ENCODE measurements at places on chromosomes 2 and 18.
A peak's percentile ranks its signal among the peaks of the same experiment; 100 is the strongest.

GRCh38 chr2:36871068-36871707 is 95.1 kb downstream of the STRN start:
- no peak for DNase-seq

GRCh38 chr2:33317369-33318007 is 159.0 kb upstream of the RASGRP3 start:
- peak; percentile 15 for DNase-seq

- peak; percentile 18 for DNase-seq
Measured at GRCh38 chr2:146579147-146579930, 1265.5 kb upstream of the ACVR2A start.

DNA sequence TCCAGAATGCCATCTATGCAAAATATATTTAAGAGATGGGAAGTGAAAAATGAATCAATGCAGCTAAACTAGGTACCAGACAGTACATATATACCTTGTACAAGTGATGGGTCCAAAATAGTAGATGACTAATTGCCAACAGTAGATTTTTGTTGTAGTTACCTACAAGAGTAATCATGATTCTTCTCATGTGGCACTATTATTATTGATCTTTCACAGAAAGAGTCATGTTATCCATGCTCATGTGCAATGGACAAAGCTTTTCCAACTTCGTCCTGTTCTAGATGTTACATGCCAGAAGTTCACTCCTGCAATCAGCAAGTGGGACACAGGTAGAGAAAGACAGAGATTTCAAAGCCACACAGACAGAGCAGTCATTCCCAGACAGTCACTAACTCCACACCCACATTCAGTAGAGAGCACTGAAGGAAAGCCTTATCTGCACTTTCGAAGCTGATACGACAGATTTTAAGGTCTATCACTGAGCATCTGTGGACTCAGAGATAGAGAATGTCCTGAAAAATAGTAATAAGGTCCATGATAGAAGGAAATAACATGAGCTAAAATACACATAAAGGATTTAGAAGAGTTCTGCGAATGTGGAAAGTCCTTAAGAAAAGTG is 101.6 kb upstream of the ITPRID2 start:
- DNase-seq: no peak

- DNase-seq: no peak
Measured at GRCh38 chr2:74031221-74031620, 46.5 kb downstream of the TET3 start.

DNA sequence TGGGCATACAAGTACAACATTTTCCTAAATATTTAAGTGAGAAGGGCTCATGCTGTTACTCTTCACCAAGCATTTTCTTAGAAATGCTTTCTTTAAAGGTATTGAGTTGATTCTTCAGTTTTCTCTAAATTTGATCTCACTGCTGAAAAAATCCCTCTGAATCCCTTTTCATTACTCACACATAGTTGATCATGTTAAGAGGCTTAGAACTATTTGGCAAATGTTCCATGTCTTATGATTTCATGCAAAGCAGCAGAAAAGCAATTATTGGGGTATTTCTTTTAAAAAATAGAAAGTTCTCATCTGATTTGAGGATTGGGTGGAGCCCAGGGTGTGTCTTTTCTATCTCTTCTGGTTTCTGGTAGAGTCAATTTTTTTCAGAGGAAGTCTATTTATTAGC is 1079.8 kb upstream of the ZEB2 start:
- no peak for DNase-seq

GRCh38 chr2:53575721-53576124 is 191.9 kb upstream of the CHAC2 start:
- no peak for DNase-seq

- no peak for DNase-seq
Measured at GRCh38 chr18:66632756-66633155, 28.9 kb upstream of the CDH19 start.

DNA sequence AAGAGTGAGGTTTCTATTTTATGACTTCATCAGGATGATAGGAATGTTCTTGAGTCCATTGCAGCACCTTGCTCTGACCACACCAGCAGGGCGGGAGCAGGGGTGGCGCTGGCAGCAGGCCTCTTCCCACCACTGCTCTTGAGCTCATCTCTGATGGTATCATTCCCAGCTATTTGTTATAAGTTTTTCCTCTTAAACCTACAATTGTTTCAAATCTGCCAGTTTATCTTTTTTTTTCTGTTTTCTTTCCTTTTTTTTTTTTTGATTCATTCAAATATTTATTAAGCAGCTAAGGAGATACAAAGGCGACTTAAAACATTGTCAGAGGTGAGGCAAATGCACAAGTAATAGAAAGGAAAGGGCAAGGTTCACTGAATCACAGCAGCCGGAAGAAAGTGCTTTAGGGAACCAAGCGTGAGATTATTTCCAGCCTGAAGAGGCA is 28.7 kb downstream of the NIFK start:
- no peak for DNase-seq

GRCh38 chr2:164066095-164066494 is 330.3 kb upstream of the FIGN start:
- peak; percentile 7 for DNase-seq

GRCh38 chr18:53380063-53380639 is 844.3 kb downstream of the MBD2 start:
- DNase-seq: peak; percentile 75

- no peak for DNase-seq
Measured at GRCh38 chr2:45729753-45730512, 78.5 kb downstream of the PRKCE start.

DNA sequence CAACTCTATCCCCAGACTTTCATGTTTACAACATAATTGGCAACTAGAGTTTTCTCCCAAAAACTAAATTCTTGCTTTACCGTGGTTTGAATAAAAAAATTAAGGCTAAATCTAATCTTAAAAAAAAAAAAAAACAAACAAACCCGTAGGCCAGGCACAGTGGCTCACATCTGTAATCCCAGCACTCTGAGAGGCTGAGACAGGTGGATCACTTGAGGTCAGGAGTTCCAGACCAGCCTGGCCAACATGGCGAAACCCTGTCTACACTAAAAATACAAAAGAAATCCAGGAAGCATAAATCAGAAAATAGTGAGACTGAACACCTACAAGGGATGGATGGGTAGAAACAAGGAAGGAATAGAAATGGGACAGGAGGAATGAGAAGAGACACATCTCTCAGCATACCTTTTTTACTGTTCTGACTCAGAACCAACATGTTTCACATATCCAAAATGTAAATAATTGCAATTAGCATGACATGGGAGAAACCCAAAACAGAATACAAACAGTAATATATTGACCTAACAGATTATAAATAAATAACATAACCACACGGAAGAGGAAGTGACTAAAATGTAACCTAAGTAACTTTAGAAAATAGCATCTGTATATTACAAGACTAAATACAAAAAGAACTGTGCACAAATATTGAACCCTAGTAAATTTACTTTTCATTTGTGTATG is 17.5 kb downstream of the MGAT4A start:
- no peak for DNase-seq

GRCh38 chr2:227397562-227397961 is 9.8 kb upstream of the SCYGR1 start:
- no peak for DNase-seq

DNA sequence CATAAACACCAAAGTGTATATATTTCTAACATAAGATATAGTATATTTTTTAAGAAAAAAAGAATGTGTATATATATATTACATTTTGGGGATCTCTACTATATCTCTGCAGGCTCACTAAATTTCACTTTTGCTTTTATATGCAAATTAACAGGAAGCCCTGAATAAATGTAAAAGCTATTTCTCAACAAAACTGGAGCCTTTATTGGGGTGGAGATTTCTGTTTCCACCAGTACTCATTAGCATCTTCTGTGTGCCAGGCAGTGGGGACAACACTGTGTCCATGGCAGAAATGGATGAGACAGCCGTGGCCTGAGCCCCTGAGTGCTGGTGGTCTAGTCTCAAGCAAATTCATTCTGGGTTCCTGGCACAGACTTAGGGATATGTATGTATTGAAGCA is 41.3 kb downstream of the C18orf63 start:
- DNase-seq: no peak

GRCh38 chr2:238669046-238669445 is 178.8 kb upstream of the TWIST2 start:
- DNase-seq: no peak

DNA sequence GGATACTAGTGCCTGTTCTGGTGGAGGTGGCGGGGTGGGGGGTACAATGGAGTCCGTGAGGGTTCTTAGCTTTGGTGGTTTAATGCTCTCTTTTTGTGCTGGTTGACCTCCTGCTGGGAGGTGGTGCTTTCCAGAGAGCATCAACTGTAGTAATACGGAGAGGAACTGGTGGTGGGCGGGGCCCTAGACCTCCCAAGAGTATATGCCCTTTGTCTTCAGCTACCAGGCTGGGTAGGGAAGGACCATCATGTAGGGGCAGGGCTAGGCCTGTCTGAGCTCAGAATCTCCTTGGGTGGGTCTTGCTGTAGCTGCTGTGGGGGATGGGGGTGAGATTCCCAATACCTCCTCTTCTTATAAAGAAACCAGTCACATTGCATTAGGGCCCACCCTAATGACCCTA is 27.1 kb downstream of the CAMKMT start:
- no peak for DNase-seq

GRCh38 chr2:10283106-10284062 is 19.3 kb upstream of the HPCAL1 start:
- DNase-seq: no peak

GRCh38 chr18:59697236-59697932 is at the start of gene CCBE1:
Gene CCBE1 (minus strand): TSS chr18:59697423.
- DNase-seq: peak; percentile 72

DNA sequence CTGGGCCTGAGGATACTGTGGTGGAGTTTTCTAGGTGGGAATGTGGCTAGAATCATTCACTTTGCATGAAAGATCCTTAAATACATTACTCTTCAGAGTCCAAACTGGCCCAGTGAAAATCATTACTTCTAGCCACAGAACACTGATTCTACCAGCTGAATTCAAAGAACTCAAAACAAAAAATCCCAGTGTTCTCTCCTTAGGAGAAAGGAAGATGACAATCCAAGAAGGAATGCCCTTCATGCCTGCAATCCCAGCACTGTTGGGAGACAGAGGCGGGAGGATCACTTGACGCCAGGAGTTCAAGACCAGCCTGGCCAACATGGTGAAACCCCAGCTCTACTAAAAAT is 35.2 kb downstream of the FAM228A start:
- no peak for DNase-seq

GRCh38 chr2:180227461-180227860 is 220.4 kb upstream of the CWC22 start:
- no peak for DNase-seq

DNA sequence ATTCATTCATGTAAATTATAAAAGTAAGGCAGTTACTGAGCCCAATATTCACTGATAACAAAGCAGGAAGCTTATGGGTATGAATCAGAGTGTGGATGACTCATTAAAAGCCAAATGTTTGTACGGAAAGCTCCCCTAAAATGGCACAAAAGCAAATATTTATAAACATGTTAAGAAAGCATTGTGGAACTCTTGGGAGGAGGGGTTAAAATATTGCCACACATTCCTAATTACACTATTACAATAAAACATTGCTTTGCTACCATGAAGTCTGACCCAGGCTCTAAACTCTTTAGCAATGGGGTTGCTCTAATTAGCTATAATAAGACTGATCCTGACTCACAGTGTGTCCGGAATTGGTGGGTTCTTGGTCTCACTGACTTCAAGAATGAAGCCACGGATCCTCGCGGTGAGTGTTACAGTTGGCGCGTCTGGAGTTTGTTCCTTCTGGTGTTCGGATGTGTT is 110.9 kb downstream of the NAB1 start:
- no peak for DNase-seq

GRCh38 chr2:145674705-145675104 is 1154.8 kb upstream of the ZEB2 start:
- no peak for DNase-seq

- DNase-seq: no peak
Measured at GRCh38 chr2:28678175-28678855, 73.3 kb upstream of the PPP1CB start.

DNA sequence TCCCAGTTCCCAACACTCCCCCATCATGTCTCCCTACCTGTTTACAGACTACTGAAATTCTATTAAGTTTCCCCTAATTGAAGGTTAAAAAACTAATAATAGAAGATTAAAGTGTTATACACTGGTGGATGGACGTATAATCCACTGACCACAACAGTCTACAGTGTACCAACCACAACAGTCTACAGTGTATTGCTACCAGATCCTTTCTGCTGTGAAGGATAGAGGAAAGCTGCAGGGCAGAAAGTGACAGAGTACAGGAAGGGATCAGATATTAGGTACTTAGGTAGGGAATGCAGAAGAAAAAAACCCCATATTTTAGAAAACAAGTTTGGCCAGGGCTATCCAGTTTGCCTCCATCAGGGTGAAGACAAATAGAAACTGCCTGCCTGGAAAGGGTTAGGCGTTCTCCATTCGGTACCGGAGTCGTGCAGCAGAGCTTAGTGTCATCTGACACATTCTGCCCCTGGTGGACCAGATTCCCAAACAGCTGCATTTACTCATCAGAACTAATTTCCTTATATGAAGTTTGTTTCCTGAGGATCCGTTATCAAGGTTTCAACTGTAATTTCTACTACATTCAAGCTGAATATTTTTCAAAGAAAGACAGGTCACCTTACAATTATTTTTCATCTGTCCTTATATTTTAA is 49.9 kb downstream of the KLF7 start:
- DNase-seq: no peak

- DNase-seq: no peak
Measured at GRCh38 chr2:10246370-10246769, 56.3 kb upstream of the HPCAL1 start.

GRCh38 chr2:63880625-63881024 is 38.9 kb downstream of the UGP2 start:
- DNase-seq: no peak

GRCh38 chr2:85865539-85866164 is 23.1 kb downstream of the ST3GAL5 start:
- peak; percentile 53 for DNase-seq

DNA sequence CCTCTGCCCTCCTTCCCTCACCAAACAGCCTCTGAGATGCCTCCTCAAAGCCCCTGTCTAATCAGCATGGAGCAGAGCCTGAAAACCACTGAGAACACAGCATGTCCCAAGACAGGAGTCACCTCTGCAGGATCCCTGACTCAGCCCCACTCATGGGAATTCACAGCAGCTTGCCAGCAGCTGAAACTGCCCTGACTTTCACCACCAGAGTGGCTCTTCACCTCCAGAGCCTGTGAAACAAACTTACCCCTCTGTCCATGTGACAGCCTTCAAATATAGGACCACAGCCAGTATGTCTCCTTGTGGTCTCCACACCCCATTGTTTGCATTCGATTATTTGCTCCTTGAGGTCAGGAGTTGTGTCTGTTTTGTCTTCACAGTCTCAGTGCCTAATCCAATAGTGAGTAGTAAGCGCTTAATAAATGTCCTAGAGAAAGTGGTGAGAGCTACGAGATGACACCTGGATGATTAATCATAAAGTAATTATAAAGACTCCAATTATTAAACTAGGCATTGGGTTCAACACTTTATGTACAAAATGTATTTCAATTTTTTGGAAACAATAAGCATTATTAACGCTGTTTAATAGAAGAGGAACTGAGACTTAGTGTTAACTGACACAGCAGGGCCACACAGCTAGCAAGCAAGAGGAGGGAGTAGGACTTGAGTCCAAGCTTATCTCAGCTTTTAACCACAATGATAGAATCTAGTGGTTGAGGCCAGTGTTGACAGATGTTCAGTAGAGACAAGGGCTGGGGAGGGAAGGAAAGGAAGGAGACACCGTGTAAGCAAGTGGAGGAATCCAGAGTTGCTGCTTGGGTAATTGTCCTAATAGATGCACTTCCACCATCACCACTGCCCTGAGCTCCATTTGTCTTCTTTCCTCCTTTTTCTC is 358.7 kb upstream of the TNP1 start:
- DNase-seq: no peak

- DNase-seq: no peak
Measured at GRCh38 chr2:200456567-200456966, 53.3 kb downstream of the KCTD18 start.
